ENCODE measurements at places on chromosomes 7 and 10.

- no peak for DNase-seq
These were observed 224.0 kb upstream of the PLXDC2 start for GRCh38 chr10:19592276-19592675.

DNA sequence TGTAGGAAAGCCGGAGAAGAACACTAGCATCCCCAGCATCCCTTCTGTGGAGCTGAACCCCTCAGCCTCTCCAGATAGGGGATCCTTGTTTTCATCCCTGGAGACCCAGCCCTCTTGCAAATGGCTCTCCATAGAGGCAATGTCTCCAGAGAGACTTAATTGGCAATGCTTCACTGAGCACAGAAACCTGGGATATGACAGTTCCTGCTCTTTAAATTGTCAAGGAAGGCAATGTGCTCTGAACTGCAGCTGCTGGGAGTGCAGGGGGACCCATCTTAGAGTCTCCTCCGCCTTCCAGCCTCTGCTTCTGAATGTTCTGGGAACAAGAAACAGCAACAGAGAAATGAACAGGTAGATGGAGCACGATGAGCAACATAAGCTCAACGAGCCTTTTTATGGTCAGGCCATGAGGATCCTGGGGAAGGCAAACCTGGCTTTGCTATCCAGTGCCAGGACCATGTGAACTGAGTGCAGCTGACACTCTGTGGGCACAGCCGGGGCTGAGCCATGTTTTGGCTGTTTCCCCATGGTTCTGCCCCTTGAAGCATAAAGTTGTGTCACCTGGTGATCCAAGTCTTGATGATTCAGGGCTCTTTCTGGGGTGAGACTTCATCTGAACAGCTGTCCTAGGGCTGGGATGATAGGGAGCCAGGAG is 481.0 kb downstream of the PLXNA4 start:
- DNase-seq: no peak

DNA sequence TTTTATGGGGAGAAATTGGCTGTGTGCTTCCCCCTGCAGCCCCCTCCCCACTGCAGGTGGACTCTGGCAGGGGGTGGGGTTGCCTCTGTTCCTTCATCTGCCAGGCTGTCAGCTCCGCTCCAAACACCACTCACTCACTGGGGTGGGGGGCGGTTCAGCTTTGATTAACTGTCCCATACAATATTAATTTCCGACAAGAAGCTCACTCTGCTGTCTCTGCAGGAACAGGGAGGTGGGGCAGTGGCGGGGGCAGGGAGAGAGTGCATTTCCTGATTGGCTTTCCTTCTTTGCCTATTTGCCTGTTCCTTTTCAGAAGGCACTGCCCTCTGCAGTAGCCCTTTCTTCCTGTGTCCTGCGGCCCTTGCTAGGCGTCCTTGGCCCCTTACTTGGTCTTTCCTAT is 500.8 kb downstream of the PLXNA4 start:
- DNase-seq: no peak

GRCh38 chr7:106765727-106766355 is 99.2 kb upstream of the PIK3CG start:
- DNase-seq: no peak

- DNase-seq: no peak
These were observed 66.9 kb upstream of the FHIP2A start for GRCh38 chr10:114754445-114755320.

DNA sequence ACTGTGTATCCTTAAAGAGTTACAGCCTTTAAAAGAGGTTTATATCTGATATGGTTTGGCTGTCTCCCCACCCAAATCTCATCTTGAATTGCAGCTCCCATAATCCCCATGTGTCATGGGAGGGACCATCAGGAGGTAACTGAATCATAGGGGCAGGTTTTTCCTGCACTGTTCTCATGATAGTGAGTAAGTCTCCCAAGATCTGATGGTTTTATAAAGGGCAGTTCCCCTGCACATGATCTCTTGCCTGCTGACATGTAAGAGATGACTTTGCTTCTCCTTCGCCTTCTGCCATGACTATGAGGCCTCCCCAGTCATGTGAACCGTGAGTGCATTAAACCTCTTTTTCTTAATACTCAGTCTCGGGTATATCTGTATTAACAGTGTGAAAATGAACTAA is 9.7 kb downstream of the RTKN2 start:
- DNase-seq: no peak

DNA sequence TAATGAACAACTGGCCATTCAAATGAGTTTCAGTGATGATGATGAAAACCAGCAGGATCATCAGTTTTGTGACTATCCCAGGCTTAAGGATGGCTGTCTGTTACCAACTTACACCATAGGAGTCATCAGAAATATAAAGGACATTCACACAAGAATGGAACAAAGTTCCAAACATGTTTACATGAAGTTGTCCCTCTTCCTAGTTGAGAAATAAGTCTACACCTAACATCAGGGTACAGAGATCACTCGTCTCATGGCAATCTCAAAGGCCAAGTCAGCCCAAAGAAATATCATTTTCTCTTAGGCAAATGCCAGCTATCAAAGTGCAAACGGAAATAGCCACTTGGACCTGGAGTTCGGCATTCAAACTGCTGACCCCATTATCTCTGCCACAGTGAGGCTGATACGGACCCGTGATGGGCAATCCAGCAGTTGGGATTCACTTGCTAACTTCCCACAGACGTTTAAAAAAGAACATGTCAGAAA is 53.0 kb downstream of the CREB3L2 start:
- DNase-seq: no peak

DNA sequence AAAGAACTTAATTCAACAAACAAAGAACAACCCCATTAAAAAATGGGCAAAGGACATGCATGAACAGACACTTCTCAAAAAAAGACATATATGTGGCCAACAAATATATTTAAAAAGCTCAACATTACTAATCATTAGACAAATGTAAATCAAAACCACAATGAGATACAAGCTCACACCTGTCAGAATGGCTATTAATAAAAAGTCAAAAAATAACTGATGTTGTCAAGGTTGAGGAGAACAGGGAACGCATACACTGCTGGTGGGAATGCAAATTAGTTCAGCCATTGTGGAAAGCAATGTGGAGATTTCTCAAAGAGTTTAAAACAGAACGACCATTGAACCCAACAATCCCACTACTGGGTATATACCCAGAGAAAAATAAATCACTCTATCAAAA is 19.1 kb downstream of the ZFAND4 start:
- DNase-seq: no peak

DNA sequence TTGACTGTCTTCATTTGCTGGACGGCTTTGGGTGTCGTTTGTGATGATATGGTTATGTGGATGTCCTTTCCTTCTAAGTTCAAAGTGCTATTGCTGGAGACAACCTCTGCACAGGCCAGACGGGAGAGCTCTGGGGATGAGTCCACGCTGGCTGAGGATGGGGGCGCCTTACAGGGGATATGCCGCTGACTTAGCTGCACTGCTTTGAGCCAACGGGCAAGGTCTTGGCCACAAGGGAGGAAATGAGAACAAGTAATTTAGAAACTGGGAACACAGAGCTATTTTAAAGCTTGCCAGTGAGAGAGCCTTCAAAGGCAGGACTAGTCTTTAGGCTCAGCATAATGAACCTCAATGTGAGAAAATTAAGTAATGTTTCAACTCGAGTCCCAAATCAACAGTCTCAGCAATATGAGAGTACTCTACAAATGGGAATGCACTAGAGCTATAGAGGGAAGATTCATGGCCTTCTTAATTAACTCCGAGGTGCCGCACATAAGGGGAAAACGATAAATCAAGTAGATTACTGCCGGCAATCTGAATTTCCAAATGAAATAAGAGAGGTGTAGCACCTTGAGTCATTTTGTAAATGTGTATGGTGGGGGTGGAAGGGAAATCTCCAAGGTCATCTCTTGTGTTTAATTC is 209.3 kb downstream of the JAZF1 start:
- no peak for DNase-seq

DNA sequence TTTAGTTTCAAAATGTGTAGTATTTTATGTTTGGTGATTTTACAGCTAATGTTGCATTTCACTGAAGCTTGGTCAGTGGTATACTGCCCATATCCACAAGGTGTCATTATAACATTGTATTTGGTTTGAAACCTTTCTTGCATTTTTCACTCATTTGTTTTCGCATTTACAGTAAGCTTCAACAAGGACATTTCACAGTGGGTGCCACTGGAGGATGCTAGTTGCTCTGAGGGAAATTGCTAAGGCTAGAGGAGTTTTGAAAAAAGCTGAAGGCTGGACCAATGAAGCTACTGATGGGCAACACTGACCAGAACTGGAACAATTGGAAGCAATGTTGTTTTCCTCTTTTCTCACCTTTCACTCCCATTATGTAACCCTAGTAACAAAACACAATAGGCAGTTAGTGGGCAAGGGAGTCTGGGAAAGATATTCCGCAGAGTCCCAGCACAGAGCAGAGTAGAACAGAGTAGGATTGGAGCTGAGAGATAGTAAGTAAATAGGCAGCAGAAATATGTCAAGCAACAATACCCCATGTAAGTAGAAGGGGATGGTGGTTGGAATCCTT is 23.6 kb upstream of the SRI start:
- peak; percentile 7 for DNase-seq

DNA sequence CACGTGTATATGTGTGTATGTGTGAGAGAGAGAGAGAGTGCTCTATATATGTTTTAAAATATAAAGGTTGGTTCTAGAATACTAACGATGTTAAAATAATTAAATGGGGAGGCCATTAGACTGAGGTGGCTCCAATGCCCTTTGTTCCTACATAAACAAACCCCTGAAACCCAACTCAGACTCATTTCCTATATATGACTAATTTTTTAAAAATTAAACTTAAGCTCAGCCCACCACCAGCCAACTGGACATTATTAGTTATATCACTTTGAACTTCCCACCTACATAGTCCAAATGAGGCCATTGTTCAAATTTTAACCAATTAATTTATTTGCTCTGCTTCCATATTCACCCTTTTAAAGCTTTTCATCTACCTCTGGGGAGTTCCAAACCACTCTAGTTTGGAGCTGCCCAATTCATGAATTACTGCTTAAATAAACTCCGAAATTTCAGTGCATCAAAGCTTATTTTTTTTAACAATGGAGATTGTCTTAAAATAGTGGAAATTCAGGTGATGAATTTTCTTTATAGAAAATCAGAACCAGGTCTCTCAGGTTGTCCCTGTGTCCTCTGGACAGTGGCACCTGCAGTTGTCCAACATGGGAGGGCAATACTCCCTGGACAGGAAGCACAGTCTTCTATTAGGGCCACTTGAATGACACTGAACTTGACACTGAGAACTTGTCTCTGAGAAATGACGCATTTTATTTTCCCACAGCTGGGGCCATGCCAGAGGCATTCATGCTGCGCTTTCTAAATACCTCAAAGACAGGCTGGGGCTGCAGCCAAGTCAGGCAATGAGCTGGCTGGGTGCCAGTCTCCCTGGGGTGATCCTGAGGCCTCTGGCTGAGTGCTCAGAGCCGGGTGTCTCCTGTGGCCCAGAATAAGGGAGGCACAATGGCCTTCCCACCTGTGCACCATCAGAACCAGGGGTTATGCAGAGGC is 109.5 kb upstream of the TMEM72 start:
- DNase-seq: no peak

DNA sequence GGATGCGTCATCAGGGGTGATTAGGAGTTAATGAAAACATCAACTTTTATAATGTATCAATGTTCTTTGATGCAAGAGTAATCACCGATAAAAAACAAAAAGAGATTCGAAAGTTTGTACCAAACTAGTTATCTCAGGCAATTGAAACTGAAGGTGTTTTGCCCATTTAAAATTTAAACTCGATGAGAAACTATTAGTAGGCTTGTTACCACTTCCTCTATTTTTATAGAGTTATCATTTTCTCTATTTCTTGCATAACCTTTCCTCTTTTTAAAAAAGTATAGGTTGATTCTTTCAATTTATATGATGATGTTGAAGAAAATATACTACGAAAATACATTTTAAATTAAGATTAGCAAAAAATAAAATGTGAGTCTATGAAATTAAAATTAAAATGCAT is 597.3 kb upstream of the POT1 start:
- no peak for DNase-seq

DNA sequence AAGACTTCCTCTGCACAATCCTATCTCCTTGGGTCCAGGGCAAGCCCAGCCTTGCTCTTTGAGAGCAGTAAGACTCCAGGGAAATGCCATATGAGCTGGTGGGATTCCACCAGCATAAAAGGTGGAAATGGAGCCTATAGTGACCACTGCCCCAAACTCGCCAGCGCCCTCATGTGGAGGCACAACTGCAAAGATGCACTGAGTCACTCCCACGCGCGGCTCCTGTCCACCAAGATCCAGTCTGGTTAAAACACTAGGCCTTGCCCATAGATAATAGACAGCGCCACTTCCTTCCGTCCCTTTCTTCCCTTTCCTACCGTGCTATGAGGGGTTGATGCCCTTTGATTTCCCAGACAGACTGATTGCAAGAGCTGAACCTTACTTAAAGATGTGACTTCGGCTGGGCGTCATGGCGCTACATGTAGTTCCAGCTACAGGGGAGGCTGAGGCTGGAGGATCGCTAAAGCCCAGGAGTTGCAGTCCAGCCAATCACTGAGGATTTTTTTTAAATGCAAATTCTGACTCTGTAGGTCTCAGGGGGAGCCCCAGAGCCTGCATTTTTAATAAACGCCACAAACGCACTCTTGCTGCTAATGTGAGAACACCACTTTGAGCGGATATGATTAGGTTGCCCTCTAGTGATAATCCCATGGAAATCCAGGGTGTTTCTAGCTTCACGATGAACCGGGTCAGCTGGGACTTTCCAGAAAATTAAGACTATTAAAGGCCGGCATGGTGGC is 136.5 kb downstream of the EPC1 start:
- no peak for DNase-seq

- DNase-seq: peak; percentile 65
These were observed 351.1 kb upstream of the KLF6 start for GRCh38 chr10:4136121-4136520.

DNA sequence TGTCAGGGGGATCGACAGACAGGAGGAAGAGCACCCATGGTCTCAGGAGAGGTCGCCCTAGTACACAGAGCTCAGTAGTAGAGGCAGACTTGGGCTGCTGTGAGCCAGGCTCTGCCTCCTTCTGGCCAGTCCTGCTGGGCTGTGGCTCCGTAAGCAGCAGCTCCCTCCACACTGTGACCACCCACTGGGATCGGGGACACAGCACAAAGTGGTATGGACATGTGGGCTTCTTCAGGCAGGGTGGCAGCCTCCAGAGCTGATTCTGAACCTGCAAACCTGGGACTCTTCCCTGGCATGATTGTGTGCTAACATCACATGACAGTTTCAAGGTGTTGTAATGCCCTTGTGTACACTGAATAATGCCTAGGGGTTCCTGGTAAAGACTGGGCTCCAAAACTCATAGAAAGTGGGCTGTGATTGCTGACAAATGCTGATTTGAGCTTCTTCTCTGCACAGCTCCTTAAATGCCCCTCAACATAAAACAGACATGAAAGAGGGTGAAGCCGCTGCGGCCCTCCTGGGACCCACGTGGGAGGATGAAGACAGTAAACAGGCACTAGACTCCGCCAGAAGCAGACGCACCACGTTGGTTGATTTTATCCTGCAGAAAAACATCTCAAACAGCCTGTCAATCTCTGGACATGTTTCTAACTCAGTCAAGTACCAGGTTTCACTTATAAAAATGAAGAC is 76.7 kb downstream of the GPR26 start:
- DNase-seq: no peak

Data from GM12878 (cell line).